ENCODE measurements at places on chromosomes 6 and 20.

GRCh38 chr6:141677598-141678211 lies 455.0 kb upstream of the GJE1 start:
- DNase-seq = no peak

- DNase-seq = no peak
Observed at GRCh38 chr6:112886415-112886814, 539.3 kb downstream of the RFPL4B start.

GRCh38 chr6:131288214-131288613 lies 152.9 kb downstream of the AKAP7 start:
- no peak for DNase-seq

GRCh38 chr20:36499211-36499610 lies 42.1 kb upstream of the MYL9 start:
- no peak for DNase-seq

- DNase-seq = no peak
Observed at GRCh38 chr6:29726571-29727194, 3.4 kb downstream of the HLA-F start.

GRCh38 chr6:22113026-22113766 lies 183.6 kb downstream of the PRL start:
- no peak for DNase-seq

DNA sequence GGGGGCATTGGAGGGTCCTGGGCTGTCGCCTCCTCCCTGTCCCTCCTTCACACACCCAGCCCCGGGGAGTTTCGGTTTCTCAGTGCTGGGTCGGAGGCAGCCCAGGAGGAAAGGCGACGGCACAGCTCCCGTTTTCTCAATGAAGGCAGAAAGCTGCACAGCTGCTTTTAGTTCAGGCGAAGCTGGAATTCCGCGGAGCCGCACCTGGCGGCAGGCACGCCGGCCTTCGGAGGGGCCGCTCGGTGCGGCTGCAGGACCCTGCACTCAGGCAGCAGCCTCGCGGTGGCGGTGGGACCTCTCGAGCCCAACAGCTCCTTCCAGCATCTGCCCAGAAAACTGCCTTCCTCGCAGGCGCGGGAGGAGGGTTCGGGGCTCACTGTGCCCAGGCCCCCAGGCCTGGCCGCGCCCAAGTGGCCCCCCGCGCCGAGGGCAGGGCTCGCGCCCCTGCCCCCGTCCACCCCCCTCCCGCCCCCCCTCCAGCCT lies 4.6 kb downstream of the FOXQ1 start:
- no peak for DNase-seq

DNA sequence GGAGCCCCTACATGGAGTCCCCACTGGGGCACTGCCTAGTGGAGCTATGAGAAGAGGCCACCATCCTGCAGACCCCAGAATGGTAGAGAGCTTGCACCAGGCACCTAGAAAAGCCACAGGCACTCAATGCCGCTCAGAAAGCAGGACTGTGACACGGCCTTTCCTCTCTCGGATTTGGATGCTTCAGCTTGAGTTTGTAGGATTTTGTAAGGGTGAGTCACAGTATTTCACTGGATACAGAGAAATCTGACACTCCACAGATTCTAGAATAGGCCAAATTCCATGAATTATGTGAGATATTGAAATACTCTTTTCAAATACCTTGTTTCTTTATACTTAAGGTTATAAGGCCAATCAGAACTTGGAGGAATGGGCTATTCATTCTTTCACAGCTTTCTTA lies 424.5 kb downstream of the HTR1B start:
- no peak for DNase-seq

DNA sequence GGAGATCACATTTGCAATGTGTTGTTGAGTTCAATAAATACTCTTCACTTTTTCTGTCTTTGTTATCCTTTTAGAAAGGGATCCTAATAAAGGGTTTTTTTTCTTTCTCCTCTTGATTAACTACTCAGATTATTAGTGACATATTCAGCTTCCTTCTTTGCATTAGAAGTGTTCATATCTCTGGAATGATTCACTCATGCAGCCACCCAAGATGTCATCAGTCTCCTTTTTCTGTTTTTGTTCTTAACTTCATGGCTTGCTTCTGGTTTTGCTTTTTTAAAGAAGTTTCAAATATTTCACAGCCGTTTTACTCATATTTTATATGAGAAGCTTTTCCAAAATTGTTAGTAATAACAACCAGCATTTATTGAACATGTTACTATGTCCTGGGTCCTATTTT lies 187.6 kb downstream of the TMEM242 start:
- no peak for DNase-seq

DNA sequence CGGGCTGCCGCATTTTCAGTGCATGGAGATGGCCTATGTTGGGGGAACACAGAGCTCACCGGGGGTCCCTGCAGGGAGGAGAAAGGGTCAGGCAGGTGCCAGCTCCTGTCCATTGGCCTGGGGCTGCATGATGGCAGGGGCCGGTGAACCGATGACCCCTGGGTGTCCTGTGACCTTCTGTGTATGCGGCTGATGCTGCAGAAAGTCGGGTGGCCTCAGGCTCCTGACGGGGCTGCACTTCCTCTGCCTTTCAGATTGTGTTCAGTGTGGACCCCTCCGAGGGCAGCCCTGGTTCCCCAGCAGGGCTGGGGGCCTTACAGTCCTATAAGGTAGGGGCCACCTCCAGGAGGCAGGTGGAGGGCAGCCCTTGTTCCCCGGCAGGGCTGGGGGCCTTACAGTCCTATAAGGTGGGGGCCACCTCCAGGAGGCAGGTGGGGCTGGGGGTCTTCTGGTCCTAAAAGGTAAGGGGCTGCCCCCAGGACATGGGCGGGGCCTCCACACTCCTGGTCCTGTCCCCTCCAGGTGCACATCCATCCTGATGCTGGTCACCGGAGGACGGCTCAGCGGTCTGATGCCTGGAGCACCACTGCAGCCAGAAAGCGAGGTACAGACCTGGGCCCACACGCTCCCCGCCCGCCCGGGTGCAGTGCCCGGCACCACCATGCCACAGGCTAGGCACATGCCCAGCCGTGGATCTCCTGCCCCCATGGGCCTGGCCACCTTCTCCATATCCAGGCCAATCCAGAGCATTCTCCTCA lies 11.0 kb upstream of the TNFRSF6B start:
- DNase-seq = no peak

GRCh38 chr6:163189609-163190008 lies 224.9 kb upstream of the QKI start:
- DNase-seq = no peak

GRCh38 chr20:51125780-51126179 lies 102.9 kb upstream of the KCNG1 start:
- DNase-seq = no peak

- no peak for DNase-seq
Observed at GRCh38 chr6:89410788-89411144, 1.3 kb downstream of the RRAGD start.

- DNase-seq = no peak
Observed at GRCh38 chr20:39605908-39606307, 643.8 kb downstream of the DHX35 start.

- DNase-seq = no peak
Observed at GRCh38 chr6:41584668-41585205, 38.6 kb downstream of the FOXP4 start.

DNA sequence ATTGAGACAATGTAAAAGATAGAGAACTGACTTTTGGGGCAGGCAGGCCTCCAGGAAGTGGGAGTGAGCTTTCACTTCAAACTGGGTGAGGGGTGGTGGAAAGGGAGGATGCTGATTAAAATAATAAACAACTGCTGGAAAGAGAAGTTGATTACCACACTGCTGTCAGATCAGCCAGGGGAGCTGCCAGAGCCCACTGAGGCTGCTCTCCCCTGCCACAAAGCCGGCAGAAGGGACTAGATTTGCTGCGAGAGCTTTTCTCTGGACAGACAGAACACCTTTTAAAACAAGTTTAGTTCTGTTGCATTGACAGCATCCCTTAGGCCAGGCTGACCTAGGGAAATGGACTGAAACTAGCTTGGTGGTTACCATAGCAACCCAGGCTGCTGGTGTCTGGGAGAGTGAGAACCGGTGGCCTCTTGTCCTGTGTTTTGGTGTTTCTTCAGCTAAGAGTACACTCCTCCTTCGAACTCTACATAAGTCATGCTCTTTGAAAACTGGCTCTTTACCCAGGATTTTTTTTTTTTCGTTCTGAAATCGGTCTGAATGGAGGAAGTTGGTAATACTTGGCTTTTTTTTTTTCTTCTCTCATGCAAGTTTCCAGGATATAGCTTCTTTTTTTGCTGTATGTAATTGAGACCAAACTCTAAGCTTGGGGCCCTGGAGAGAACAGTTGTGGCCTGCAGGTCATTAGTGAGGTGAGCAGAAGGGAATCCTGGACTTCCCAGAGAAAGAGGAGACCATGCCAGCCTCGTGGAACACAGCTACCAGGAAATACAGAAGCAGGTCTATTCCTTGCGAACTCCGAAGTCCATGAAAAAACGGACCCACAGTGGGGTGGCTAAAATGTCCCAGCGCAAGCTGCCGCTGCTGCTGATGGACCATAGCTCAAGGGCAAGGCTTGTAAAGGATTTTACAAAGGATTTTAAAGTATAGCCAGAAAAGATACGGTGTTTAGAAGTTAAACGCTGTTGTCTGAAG lies 374.4 kb downstream of the UTRN start:
- no peak for DNase-seq

- DNase-seq = no peak
Observed at GRCh38 chr20:40646361-40646760, 42.7 kb downstream of the MAFB start.

GRCh38 chr6:151430886-151431285 lies 21.0 kb downstream of the RMND1 start:
- peak; percentile 19 for DNase-seq

DNA sequence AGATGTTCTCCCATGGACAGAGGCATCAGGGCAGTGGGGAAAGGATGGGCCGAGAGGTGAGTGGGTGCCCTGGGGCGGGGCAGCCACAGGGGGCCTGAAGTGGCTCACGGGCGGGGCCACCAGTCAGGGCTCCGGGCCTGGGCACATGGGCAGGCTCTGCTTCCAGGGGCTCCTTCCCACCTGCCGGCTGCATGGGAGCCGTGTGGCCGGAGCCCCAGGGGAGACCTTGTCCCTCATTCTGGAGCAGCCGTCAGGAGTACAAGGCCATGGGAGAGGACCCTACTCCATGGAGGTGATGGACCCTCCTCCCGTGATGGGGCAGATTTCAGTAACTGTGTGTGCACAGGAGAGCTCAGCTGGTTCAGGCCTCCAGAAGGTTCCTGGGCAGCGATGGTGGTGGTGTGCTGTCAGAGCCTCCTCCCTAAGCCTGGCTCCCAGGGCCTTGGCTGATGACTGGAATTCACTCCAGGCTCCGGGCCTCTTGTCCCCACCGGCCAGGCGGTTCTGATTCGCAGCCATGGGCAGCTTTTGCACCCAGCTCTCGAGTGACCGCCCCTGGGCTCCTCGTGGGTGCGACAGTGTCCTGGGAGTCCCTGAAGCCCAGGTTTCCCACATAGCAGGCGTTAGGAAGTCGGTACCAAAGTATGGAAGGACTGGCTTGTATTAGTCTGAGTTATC lies 6.2 kb downstream of the SLCO4A1 start:
- no peak for DNase-seq

- no peak for DNase-seq
Observed at GRCh38 chr6:108541843-108542759, 18.6 kb upstream of the FOXO3 start.

DNA sequence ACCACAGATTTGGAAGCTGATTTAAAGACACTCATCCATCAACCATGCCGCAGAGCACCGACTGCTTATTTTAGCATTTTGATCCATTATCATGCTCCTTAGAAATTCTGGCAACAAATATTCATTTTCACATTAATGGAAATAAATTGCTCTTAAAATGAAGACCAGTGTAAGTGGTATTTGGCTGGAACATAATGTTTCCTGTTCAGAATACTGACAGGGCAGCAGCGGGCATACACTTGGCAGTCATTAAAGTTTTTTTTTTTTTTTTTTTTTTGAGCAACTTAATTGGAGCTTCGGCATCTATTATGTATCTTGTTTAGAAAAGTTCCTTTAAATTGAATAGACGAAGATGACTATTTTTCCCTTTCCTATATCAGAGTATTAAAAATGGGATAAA lies 47.4 kb downstream of the MAP3K5 start:
- DNase-seq = no peak

GRCh38 chr6:88168362-88168761 lies 2.2 kb upstream of the CNR1 start:
- DNase-seq = no peak

GRCh38 chr6:50608421-50608820 lies 104.9 kb upstream of the TFAP2D start:
- DNase-seq = no peak

GRCh38 chr6:33789550-33789895 lies 593 bp upstream of the LEMD2 start:
- DNase-seq = peak; percentile 58

DNA sequence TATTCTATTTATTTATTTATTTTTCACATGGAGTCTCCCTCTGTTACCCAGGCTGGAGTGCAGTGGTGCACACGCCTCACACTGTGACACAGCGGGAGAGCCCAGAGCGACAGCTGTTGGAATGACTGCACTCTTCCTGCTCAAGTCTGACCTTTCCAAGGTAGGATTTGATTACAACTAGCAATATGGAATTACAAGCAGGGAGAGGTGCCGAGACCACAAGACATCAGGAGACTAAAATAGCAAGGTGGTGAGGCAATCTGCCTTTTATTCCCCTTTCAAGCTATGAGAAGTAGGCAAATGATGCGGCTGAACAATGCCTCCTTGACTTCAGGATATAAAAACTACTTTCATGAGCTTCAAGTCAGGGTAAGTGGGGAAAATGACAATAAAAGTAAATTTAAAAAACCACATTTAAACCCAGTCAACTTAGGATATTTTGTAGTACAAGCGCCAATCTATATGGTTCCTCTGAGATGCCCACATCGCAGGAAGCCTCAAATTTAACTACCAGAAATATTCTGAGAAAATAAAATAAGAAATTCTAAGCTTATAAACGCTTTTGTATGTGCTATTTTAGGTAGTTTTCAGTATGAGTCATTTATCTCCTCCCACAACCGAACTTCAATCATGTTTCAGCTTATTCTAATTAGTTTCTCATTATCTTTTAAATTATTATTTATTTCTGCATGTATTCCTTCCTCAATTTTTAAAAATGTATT lies 146.9 kb upstream of the SGK1 start:
- DNase-seq = no peak

DNA sequence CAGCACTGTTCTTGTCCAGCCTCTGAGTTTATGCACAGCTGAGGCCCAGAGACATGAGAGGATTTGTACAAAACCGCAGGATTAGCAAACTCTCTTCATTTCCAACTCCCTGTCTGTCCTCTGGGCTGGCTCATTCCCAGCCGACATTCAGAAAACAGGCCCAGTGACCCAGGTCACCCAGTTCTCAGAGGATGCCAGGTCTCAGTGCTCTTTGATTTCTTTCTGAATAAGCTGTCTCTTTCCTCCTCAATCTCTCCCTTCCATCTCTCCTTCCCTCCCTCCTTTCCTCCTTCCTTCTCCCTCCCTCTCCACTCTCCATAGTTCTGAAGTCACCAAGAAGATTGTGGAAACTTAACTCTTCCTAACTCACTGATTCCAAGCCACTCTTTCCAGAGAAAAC lies 372.7 kb upstream of the SULF2 start:
- no peak for DNase-seq

DNA sequence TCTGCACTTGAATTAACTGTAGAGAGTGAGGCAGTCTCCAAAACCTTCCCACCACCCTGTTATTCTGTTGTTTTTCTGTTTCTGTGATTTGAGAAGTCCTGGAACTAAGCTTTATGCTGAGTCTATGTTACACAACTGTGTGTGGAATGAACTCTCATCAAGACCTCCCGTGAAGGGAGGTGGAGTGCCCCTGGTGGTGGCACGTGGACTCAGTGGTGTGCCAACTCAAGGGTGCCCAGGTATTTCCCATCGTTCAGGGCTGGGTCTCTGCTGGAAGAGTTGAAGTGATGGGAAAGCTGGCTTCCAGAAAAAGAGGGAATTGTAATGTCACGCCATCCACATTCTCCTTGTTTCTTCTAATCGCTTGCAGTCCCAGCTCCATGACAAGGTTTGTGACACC lies 374.2 kb downstream of the SMOC2 start:
- DNase-seq = no peak

- DNase-seq = no peak
Observed at GRCh38 chr6:68476611-68477010, 158.5 kb upstream of the ADGRB3 start.

Data from chondrocyte (in vitro differentiated cells).